ENCODE measurements at places on chromosomes 13 and 19. TPM values are rescaled to one million over a fixed set of nuclear protein-coding genes. Genes with fewer than 3 reads are reported as not detected.

DNA sequence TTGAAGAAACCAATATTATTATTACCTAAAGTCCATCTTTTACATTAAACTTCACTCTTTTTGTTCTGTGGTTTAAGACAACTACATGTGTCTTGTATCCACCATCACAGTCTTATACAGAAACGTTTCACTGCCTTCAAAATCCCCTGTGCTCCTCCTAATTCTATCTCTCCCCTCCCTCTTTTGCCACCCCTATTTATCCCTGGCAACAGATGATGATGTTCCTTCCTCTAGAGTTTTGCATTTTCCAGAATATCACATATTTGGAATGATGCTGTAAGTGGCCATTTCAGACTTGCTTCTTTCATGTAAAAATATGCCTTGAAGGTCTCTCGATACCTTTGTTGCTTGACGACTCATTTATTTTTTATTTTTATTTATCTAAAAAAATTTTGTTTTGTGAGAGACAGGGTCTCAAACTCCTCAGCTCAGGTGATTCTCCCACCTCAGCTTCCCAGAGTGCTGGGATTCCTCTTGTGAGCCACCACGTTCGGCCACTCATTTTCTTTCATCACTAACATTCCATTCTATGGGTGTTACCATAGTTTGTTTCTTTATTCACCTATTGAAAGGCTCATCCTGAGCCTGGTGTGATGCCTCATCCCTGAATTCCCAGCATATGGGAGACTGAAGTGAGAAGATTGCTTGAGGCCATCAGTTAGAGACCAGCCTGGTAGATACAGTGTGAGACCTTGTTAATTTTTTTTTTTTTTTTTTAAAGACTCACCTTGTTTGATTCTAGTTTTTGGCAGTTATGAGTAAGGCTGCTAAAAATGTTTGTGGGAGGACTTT, 8.4 kb downstream of the ZNF763 start:
- H3K27me3 ChIP-seq, result no peaks in the 10 kb centered on the region
- DNase-seq, result no peak
- H3K36me3 ChIP-seq, result peaks cover 4% of the 10 kb centered on the region
- no peaks in the 10 kb centered on the region for H3K4me1 ChIP-seq
- no peak overlapping the region for H3K4me3 ChIP-seq

DNA sequence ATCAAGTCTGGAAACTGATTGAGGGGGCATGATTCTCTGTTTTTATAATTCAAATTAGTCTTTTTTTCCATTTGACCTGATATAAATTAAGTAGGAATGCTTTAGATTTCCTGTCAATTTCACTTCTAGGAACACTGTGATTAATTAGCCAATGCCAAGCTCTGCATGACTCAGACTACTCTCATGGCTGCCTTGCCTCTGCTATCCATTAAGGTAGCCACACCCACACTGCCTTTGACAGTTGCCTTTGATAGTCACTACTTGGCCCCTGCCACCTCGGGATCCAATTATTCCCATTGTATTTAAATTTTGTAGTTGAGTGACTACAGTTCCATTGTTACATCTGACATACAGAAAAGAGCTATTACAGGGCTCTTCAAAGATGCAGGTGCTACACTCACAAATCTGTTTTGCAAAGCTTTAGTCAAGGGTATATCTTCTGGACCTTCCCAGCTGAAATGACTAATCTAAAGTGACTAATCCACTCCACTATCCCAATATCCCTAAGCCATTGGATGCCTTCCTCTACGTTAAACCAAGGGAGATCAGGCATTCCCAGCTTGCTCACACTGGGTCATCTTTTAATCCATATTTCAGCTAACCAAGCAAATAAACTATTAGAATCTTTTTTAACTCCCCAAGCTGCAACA, 1193.1 kb upstream of the MIR17HG start:
- no peak overlapping the region for H3K27ac ChIP-seq
- DNase-seq, result no peak
- H3K4me1 ChIP-seq, result no peaks in the 10 kb centered on the region
- H3K27me3 ChIP-seq, result no peaks in the 10 kb centered on the region
- H3K36me3 ChIP-seq, result no peaks in the 10 kb centered on the region

- no peak overlapping the region for H3K4me3 ChIP-seq
- H3K27me3 ChIP-seq, result peaks cover 16% of the 10 kb centered on the region
- no peaks in the 10 kb centered on the region for H3K4me1 ChIP-seq
Observed at GRCh38 chr13:112053167-112053743, 13.7 kb upstream of the SOX1 start.

GRCh38 chr13:42907745-42908144, 84.3 kb downstream of the EPSTI1 start:
- DNase-seq, result no peak
- peaks cover 17% of the 10 kb centered on the region for H3K36me3 ChIP-seq
- no peaks in the 10 kb centered on the region for H3K27me3 ChIP-seq
- no peak overlapping the region for H3K4me3 ChIP-seq

The SCEL gene
- not detected for total RNA-seq

DNA sequence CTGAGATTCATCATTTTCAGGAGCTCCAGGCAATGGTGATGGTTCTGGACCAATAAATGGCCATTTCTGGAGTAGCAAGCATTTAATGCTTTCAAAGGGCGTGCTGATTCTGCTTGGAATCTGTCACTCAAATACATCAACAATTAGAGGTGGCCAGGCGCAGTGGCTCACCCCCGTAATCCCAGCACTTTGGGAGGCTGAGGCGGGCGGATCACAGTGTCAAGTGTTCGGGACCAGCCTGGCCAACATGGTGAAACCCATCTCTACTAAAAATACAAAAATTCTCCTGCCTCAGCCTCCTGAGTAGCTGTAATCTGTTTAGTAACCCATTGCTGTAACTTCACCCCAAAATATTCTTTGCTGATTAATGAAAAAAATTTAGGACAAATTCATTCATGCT, 1574.2 kb downstream of the EFNB2 start:
- H3K36me3 ChIP-seq, result no peaks in the 10 kb centered on the region
- H3K27ac ChIP-seq, result no peak overlapping the region
- H3K27me3 ChIP-seq, result no peaks in the 10 kb centered on the region
- DNase-seq, result no peak
- H3K4me3 ChIP-seq, result no peak overlapping the region
- H3K4me1 ChIP-seq, result no peaks in the 10 kb centered on the region

DNA sequence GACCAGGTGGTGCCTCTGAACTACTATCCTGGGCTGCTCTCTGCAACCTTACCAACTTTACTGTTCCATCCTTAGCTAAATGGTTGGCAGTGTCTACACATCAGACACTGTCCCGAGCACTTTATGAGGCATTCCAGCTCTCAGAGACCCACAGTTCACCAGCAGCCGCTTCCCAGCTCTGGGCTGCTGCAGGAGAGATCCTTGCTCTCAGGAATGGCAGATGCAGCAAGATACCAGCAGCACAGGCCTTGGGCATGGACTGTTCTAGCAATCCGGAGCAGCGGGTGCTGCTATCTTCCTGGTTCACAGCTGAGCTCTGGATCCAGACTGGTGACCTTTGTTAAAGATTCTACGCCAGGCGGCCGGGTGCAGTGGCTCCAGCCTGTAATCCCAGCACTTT, 3.3 kb upstream of the LPAR2 start:
- peak; percentile 10 for DNase-seq
- H3K4me3 ChIP-seq, result no peak overlapping the region
- H3K4me1 ChIP-seq, result peaks cover 21% of the 10 kb centered on the region
- H3K27ac ChIP-seq, result no peak overlapping the region
- no peaks in the 10 kb centered on the region for H3K36me3 ChIP-seq

The MRPL57 gene
- total RNA-seq, result 12.1 TPM

The RXFP2 gene
- total RNA-seq, result not detected

The LAMP1 gene
- 96.1 TPM for total RNA-seq

- no peaks in the 10 kb centered on the region for H3K36me3 ChIP-seq
- H3K4me3 ChIP-seq, result no peak overlapping the region
- H3K4me1 ChIP-seq, result no peaks in the 10 kb centered on the region
- no peak for DNase-seq
- no peaks in the 10 kb centered on the region for H3K27me3 ChIP-seq
Observed at GRCh38 chr13:53214433-53214832, 185.8 kb downstream of the OLFM4 start.

- no peak for DNase-seq
- H3K4me3 ChIP-seq, result no peak overlapping the region
- H3K36me3 ChIP-seq, result no peaks in the 10 kb centered on the region
- H3K27ac ChIP-seq, result no peak overlapping the region
Observed at GRCh38 chr19:47379381-47379938, 30.3 kb downstream of the DHX34 start.

Measured in B cell (primary cell).